Effector memory CD4-positive, alpha-beta T cell (primary cell): ENCODE measurements at places on chromosomes 7 and 10.
A peak's percentile ranks its signal among the peaks of the same experiment; 100 is the strongest.

DNA sequence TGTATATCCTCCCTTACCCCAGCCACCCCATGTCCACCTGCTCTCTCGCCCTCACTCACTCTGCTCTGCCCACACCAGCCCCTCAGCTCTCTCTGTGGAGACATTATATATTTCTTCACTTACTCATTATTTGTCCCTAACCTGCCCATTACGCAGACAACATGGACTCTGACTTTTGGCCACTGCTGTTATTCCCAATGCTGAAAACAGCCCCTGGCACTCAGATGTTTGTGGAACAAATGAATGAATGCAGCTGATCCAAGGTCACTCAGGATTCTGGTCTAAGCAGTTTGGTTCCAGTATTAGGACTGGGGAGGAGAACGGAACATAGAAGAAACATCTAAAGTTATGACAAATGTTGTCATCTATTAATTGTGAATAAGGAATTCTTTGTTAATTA is 26.7 kb downstream of the GNA12 start:
- no peaks in the 10 kb centered on the region for H3K36me3 ChIP-seq
- no peak overlapping the region for H3K27ac ChIP-seq

DNA sequence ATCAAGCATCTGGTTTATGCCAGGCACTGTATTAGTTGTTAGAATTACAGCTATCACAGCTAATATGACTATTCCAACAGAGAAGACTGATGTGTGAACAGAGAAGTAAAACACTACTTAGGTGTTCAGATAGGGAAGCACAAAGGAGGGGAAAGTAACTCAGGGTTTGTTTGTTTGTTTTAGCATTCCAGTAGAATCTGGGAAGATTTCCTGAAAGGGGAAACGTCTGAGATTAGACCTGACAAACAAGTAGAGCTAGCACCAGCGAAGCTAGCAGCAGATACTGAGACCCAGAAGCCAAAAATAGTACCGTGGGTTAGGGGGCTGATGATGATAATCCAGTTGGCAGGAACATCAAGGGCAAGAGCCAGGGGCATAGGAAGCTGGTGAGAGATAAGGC is 28.8 kb upstream of the KLHL7 start:
- H3K36me3 ChIP-seq = no peaks in the 10 kb centered on the region
- no peak overlapping the region for H3K27ac ChIP-seq
- DNase-seq = no peak
- no peaks in the 10 kb centered on the region for H3K27me3 ChIP-seq

DNA sequence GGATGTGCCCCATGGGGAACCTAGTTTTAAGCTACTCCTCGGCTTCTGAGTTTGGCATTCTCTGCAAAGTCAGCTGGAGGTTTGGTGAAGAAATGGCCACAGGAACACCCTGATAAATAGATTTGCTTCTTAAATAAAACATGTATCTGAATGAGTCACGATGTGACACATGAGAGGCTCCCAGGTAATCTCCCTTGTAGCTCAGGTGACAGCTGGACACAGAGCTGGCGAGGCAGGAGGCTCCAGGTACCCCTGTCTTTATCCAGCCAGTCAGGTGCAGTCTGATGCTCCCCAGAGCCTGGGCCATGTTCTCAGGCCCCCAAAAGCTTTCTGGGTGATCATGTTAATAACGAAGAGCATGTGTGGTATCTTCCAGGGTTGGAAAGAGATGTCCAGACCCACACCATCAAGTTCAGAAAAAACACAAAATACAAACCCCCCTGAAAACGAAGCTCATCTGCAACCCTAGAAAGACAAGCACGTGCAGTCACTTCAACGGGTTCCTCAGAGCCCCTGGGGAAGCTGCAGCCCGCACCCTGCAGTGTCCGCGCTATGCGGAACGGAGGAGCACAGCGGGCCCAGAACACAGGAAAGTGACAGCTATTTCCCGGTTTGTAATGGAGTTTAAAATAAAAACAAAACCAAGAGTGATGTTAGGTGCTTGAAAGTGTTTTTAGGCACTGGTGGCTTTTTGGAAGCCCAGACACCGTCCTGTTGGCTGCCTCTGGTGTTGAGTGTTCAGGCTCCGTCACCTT is 69.4 kb downstream of the ZRANB1 start:
- no peak overlapping the region for H3K27ac ChIP-seq
- no peaks in the 10 kb centered on the region for H3K36me3 ChIP-seq
- DNase-seq = no peak
- H3K4me1 ChIP-seq = no peaks in the 10 kb centered on the region

GRCh38 chr10:132223156-132223590 is 36.4 kb downstream of the DPYSL4 start:
- H3K36me3 ChIP-seq = no peaks in the 10 kb centered on the region
- DNase-seq = peak; percentile 55
- no peaks in the 10 kb centered on the region for H3K4me1 ChIP-seq

DNA sequence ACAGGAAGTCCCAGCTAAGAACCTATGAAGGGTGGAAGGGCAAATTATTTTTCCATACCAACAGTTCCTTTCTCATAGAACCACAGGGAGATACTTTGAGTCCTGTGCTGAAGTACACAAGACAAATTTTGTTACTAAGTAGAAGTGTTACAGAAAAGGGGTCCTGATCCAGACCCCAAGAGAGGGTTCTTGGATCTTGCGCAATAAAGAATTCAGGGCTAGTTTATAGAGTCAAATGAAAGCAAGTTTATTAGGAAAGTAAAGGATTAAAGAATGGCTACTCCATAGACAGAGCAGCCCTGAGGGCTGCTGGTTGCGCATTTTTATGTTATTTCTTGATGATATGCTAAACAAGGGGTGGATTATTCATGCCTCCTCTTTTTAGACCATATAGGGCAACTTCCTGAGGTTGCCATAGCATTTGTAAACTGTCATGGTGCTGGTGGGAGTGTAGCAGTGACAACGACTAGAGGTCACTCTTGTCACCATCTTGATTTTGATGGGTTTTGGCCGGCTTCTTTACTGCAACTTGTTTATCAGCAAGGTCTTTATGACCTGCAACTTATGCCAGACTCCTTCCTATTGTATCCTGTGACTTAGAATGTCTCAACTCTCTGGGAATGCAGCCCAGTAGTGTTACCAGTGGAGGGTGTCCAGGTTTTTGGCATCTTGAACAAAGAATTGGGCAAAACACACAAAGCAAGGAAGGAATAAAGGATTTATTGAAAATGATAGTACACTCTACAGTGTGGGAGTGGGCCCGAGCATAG is 409.4 kb downstream of the SH2D4B start:
- H3K27ac ChIP-seq = no peak overlapping the region
- no peaks in the 10 kb centered on the region for H3K27me3 ChIP-seq
- DNase-seq = no peak
- no peak overlapping the region for H3K4me3 ChIP-seq

GRCh38 chr7:148563583-148564274 is 26.8 kb upstream of the C7orf33 start:
- DNase-seq = no peak
- H3K27ac ChIP-seq = no peak overlapping the region
- no peaks in the 10 kb centered on the region for H3K27me3 ChIP-seq
- H3K36me3 ChIP-seq = no peaks in the 10 kb centered on the region
- peak overlapping the region; percentile 11 for H3K4me3 ChIP-seq

DNA sequence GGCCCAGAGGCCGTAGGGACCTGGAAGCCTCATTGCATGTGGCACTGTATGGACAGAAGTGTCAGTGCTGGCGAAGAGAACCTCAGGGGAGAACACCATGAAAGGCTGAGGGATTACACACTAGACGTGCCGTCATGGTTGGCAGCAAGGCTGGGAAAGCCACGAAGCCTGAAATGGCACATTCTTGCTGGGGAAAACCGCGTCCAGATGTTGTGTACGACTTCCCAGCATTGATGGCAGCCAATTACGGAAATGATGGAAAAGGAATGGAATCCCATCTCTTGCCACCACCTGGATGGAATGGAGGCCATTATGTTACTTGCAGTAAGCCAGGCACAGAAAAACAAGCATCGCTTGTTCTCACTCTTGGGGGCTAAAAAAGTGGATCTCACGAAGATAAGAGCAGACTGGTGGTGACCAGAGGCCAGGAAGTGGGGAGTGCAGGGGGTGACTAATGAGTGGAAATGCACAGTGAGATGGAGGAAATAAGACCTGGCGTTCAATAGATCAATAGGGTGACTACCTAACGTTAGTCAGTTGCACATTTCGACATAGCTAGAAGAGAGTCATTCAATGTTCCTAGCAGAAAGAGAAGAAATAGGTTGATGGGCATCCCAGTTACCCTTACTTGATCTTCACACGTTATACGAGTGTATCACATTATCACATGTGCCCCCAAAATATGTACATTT is 14.6 kb upstream of the PWWP2B start:
- H3K4me3 ChIP-seq = no peak overlapping the region
- no peak overlapping the region for H3K27ac ChIP-seq
- no peaks in the 10 kb centered on the region for H3K27me3 ChIP-seq
- H3K36me3 ChIP-seq = no peaks in the 10 kb centered on the region
- peaks cover 5% of the 10 kb centered on the region for H3K4me1 ChIP-seq
- DNase-seq = no peak

- H3K36me3 ChIP-seq = no peaks in the 10 kb centered on the region
- DNase-seq = no peak
- H3K27me3 ChIP-seq = no peaks in the 10 kb centered on the region
- H3K27ac ChIP-seq = no peak overlapping the region
These were observed 89.2 kb upstream of the ATP6V0A4 start for GRCh38 chr7:138887085-138887710.

DNA sequence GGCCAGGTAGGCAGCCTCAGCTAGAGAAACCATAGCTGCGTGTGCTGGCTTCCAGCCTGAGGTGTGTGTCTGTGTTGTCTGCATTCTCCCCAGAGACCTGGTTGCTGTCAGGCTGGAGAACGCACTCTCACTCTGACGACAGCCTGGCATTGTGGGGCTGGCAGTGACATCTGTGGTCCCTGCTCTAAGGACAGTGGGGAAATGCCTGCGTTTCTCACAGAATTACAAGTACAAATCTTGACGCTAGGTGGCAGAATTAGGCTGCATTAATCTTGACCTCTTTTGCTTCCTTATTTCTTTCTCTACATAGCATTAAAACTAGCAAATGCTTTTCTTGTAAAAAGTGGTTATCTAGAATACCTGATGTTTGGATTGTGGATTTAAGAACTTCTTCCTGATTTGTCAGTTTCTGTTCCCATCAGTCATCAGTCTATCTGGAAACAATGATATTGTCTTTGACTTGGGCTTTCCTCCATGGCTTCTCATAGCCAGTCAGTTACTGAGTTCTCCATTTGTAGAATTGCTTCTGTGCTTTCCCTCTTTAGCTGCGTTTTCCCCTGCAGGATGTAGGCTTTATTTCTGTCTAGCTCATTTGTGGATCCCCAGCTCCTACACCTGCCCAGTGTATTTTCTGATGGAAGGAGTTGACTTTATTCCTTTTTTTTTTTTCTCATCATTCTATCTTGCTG is 86.0 kb downstream of the FANK1 start:
- no peaks in the 10 kb centered on the region for H3K27me3 ChIP-seq
- no peak overlapping the region for H3K27ac ChIP-seq
- H3K4me3 ChIP-seq = no peak overlapping the region
- DNase-seq = no peak
- H3K4me1 ChIP-seq = no peaks in the 10 kb centered on the region

DNA sequence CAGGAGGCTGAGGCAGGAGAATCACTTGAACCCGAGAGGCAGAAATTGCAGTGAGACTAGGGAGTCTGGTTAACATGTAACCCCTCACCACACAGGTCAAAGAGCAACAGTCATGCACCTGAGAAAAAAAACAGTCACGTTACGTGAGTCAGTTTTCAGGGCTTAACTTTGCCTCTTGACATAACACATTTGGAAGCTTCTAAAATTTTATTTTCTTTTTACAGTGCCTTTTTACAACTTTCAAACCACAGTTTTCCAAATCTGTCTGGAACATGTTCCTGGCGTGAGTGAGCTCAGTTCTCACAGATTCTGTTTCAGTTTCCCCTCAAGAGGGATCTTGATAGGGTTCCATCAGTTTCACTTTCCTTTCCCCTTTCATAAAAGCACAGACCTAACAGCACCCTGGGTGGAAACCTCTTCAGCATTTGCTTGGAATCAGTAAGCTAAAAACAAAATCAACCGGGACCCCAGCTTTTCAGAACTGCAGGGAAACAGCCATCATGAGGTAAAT is 4.4 kb downstream of the IFIT3 start:
- H3K36me3 ChIP-seq = no peaks in the 10 kb centered on the region
- no peaks in the 10 kb centered on the region for H3K27me3 ChIP-seq
- H3K27ac ChIP-seq = peak overlapping the region; percentile 70
- peaks cover 34% of the 10 kb centered on the region for H3K4me1 ChIP-seq
- H3K4me3 ChIP-seq = peak overlapping the region; percentile 30

DNA sequence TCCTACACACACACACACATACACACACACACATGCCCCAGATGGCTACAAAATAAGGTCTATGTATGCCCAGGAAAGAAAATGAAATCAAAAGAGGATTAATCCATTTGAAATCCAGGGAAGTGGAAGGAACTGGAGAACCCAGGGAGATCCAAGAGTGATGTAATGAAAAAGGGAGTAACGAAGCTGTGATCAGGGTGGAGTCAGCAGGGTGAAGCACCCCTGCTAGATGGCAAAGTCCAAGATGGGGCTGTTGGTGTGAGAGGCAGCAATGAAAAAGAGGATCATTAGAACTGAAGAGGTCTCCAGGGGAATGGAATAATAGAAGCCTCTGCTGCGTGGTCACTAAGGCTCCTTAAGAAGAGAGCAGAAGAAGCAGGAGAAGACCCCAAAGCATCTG is 43.6 kb upstream of the IL6 start:
- H3K4me3 ChIP-seq = no peak overlapping the region
- no peaks in the 10 kb centered on the region for H3K36me3 ChIP-seq
- H3K27me3 ChIP-seq = no peaks in the 10 kb centered on the region
- H3K27ac ChIP-seq = no peak overlapping the region
- DNase-seq = no peak

DNA sequence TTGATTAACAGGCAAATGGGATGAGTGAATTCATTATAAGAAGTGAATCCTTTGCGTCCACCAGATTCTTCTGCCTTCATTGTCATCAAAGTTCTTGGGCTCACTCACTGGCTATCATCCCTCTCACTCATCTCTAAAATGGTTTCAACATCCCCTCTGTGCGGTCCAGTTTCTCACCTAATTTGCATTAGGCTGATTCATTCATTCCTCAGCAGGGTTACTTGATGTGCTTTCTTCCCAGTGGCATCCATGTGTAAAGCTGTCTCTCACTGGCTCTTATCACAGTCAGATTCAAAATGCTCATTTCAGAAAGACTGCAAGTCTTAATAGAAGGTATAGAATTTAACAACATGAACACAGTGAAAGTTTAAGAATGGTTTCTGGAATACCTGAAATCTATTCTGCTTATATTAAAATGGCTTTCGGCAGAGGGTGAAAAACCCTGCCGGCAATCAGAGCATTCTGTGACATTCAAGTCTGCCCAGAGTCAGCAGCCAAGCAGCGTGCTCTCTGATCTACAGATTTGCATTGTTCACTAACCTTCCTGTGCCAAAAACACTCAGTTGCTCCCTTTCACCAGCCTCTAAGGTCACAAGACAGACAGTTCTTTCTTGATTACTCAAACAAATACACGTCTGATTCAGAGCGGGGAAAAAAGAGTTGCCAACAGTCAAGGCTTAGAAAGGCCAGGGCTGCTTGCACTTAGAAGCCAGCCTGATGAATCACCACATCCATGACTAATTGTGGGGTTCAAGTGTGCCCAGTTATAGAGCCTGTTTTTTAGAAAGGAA is 106.7 kb downstream of the TES start:
- DNase-seq = no peak
- no peak overlapping the region for H3K27ac ChIP-seq
- no peaks in the 10 kb centered on the region for H3K27me3 ChIP-seq
- H3K36me3 ChIP-seq = no peaks in the 10 kb centered on the region
